ENCODE measurements at places on chromosomes 4 and X. TPM values are rescaled to one million over a fixed set of nuclear protein-coding genes. Genes with fewer than 3 reads are reported as not detected.
A peak's percentile ranks its signal among the peaks of the same experiment; 100 is the strongest.

CTAG1B gene
- not detected for total RNA-seq

F8A3 gene
- total RNA-seq, result 37.9 TPM

DIPK2B gene
- not detected for total RNA-seq

GRCh38 chr4:150391052-150391451 lies 190.9 kb upstream of the MAB21L2 start:
- no peaks in the 10 kb centered on the region for H3K27me3 ChIP-seq
- H3K27ac ChIP-seq, result no peak overlapping the region
- no peak overlapping the region for H3K4me3 ChIP-seq
- peaks cover 10% of the 10 kb centered on the region for H3K36me3 ChIP-seq
- H3K4me1 ChIP-seq, result no peaks in the 10 kb centered on the region

DNA sequence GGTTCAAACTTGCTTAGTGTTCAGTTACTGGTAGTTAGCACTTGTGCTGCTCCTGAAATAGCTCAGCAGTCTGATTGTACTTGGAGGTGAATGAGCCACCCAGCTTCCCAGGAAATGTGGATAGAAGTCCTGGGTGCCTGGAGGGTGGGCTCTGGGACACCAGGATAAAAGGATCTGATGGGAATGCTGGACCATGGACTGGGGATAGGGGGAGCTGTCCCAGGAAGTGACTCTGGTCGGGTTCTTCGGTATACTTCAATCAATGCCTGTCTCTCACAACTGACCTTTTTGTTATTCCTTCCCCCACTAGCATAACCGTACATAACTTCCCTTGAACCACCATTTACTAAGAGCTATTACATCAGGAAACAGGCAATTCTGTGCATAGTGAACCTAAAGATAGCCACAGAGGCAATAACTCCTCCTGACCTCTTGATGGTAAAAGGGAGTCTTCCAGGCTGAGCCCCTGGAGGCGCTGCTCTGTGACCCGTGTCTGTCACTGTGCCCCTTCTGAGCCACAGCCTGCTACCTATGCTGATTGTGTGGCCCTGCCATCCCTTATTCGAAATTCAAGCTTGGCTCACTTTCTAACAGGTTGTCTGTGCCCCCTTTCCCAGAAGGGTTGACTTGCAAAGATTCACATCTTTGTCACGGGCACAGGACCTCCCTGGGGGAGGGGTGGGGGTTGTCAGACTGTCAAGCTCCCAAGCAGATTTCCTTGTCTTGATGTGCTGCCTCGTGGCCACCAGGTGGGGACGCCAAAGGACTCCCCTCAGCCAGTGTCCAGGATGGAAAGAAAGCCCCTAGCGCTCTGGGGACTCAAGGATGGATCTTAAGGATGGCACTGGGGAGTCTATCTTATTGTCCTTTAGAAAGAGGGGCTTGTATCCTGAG lies 24.5 kb upstream of the WDR1 start:
- no peaks in the 10 kb centered on the region for H3K4me1 ChIP-seq
- H3K4me3 ChIP-seq, result no peak overlapping the region
- no peaks in the 10 kb centered on the region for H3K36me3 ChIP-seq
- no peak overlapping the region for H3K27ac ChIP-seq
- DNase-seq, result no peak
- peaks cover 2% of the 10 kb centered on the region for H3K27me3 ChIP-seq

BEX2 gene
- total RNA-seq, result 5.0 TPM

DNA sequence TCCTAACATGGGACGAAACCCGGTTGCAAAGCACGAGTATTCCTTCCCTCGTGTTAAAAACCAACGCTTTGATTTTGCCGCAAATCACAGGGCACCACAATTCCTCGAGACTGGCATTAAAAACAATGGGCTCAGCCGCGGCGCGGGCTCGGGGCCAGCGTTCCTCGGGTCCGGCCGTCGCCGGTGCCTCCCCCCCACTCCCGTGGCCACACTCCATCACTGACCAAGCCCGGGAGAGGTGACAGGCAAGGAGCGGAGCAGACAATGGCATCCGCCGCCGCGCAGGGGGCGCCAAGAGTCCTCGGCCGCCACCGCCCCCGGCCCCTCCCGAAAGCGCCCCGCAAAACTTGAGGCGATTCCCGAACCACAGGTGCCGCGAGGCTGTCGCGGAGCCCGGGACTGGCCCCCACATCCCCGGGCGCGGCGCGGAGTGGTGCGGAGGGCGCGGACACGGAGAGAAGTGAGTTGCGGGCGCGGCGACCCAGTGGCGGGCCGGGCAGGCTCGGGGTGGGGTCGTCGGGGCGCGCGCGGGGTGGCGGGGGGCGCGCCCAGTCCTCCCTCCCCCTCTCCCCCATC lies 445 bp downstream of the AP1S2 start:
- H3K27me3 ChIP-seq, result no peaks in the 10 kb centered on the region
- peaks cover 33% of the 10 kb centered on the region for H3K4me1 ChIP-seq
- DNase-seq, result peak; percentile 32
- peak overlapping the region; percentile 73 for H3K27ac ChIP-seq

- no peak overlapping the region for H3K27ac ChIP-seq
- DNase-seq, result no peak
- no peaks in the 10 kb centered on the region for H3K27me3 ChIP-seq
Measured at GRCh38 chr4:130600706-130601105, 1504.8 kb downstream of the C4orf33 start.

- no peaks in the 10 kb centered on the region for H3K27me3 ChIP-seq
- H3K4me1 ChIP-seq, result no peaks in the 10 kb centered on the region
- no peak overlapping the region for H3K4me3 ChIP-seq
- H3K27ac ChIP-seq, result no peak overlapping the region
Measured at GRCh38 chr4:68718447-68719074, 48.1 kb upstream of the UGT2B15 start.

DNA sequence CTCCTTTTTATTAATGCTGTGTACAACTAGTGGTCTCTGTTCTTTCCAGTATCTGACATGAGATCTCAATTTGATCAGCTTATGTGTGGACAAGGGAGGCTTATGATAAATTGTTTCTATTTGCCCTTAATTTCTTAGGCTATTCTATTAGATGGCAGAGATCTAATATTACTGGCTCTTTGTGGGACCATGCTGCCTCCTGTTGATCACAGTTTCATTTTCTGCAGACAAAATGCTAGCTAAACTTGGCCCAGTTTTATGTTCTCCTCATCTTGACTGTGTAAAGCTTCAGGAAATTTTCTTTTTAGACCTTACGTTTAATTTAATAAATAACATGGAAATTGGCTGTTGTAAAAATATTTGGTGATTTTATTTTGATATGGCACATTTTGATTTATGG lies 627.1 kb upstream of the AADAT start:
- no peak for DNase-seq
- no peak overlapping the region for H3K27ac ChIP-seq
- H3K4me1 ChIP-seq, result no peaks in the 10 kb centered on the region
- H3K27me3 ChIP-seq, result no peaks in the 10 kb centered on the region

GRCh38 chr4:1856943-1857699 lies 1.2 kb upstream of the LETM1 start:
- DNase-seq, result no peak
- H3K4me3 ChIP-seq, result peak overlapping the region; percentile 77
- H3K36me3 ChIP-seq, result no peaks in the 10 kb centered on the region
- no peaks in the 10 kb centered on the region for H3K27me3 ChIP-seq
- peak overlapping the region; percentile 80 for H3K27ac ChIP-seq
- H3K4me1 ChIP-seq, result peaks cover 43% of the 10 kb centered on the region

SCRG1 gene
- not detected for total RNA-seq

- H3K4me3 ChIP-seq, result no peak overlapping the region
- H3K36me3 ChIP-seq, result no peaks in the 10 kb centered on the region
- no peaks in the 10 kb centered on the region for H3K27me3 ChIP-seq
- H3K27ac ChIP-seq, result no peak overlapping the region
- no peaks in the 10 kb centered on the region for H3K4me1 ChIP-seq
- no peak for DNase-seq
Measured at GRCh38 chrX:63922221-63922620, 137.2 kb upstream of the ARHGEF9 start.

GATA1 gene
- total RNA-seq, result not detected

DNA sequence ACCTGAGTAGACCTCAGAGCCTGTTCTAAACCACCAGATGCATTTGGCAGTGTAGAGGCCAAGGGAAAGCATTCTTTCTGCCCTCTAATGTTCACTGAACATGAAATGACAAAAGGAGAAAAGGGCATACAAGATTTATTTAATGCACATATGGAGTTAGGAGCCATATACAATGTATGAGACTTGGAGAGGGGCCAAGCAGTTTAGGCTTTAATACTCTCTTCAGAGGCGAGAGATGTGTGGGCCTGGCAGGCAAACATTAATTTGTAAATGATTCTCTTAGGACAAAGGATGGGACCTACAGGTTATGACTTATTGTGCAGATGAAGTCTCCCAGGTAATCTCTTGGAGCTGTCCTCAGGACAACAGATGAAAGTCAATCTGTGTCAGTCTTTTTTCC lies 631.9 kb downstream of the ADGRL3 start:
- H3K4me3 ChIP-seq, result no peak overlapping the region
- no peaks in the 10 kb centered on the region for H3K4me1 ChIP-seq
- no peaks in the 10 kb centered on the region for H3K27me3 ChIP-seq
- no peaks in the 10 kb centered on the region for H3K36me3 ChIP-seq

CCNA2 gene
- 143 TPM for total RNA-seq

- no peak overlapping the region for H3K4me3 ChIP-seq
- no peaks in the 10 kb centered on the region for H3K36me3 ChIP-seq
- peaks cover 12% of the 10 kb centered on the region for H3K4me1 ChIP-seq
- peak; percentile 39 for DNase-seq
- H3K27me3 ChIP-seq, result no peaks in the 10 kb centered on the region
Measured at GRCh38 chrX:49919617-49920016, 2.8 kb upstream of the CLCN5 start.

GRCh38 chrX:2647627-2648026 lies 43.5 kb upstream of the CD99 start:
- H3K27me3 ChIP-seq, result no peaks in the 10 kb centered on the region
- peaks cover 13% of the 10 kb centered on the region for H3K36me3 ChIP-seq
- no peak overlapping the region for H3K27ac ChIP-seq
- H3K4me3 ChIP-seq, result no peak overlapping the region

DNA sequence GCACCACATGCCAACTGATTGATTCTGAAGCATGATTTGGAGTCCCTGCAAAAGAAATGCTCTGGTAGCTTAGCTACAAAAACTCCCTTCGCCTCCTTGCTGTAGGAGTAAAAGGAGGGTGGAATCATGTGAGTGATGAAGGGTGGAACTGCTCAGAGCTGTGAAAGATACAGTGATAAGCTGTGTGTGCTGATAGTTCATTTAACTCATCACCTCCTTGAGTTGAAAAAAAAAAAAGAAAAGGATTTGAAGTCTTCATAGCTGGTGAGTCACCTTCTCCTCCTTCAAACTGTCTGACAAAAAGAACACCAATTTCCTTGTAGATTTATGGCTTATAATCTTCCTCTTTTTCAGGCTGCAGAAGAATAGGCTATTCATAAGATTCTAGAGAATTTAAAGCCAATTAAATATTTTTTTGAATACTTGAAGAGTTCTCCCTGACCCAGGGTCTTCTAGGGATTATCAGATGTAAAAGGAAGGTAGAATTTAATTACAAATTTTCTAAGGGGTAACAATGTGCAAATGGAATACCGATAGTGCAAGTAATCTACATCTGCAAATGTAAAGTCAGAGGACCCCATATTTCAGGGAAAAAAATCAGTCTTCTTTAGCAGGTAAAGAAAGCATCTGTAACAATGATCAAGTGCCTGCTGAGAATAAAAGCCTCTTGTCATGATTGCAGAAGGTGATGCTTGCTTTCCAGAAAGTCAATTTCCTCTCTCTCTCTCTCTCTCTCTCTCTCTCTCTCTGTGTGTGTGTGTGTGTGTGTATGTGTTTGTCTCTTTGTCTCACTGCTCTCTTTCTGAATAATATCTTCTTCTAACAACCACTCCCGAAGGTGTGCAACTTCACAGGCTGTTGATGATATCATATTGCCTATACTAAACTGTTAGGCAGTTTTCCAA lies 208.8 kb upstream of the VEGFC start:
- DNase-seq, result no peak
- no peaks in the 10 kb centered on the region for H3K36me3 ChIP-seq
- H3K27me3 ChIP-seq, result no peaks in the 10 kb centered on the region
- no peaks in the 10 kb centered on the region for H3K4me1 ChIP-seq

DNA sequence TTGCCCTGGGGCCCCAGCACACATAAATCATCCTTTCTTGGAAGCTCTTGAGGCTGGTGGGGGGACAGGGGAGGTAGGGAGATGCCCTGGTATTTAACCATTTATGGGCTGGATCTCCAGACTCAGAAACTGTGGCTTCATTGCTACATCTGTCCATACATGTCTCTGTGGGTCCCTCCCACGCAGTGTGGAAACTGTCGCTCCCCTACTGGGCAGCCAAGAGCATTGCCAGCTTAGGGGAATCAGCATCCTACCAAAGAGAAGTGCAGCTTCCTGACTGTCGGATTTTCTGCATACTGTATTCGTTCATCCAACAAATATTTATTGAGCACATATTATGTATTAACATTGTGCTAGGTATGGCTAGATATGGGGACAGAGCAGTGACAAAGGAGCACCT lies 3.7 kb downstream of the GRIPAP1 start:
- no peaks in the 10 kb centered on the region for H3K27me3 ChIP-seq
- DNase-seq, result no peak
- H3K27ac ChIP-seq, result no peak overlapping the region

DNA sequence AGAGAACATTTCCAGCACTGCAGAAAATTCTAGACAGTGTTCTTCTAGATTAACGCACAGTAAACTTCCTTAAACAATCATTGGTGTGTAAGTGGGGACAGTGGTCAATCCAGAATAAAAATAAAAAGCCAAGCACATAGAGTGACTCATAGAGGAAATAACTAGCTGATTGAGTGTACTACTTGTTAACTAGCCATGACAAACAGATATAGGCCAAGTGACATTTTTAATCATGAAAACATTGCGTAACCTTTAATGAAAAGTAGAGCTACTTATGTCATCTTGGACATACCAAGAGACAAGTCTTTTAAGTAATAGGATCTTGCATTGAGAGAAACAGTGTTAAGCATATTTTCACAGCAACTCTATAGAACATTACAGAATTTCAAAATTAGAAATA lies 233.9 kb upstream of the MAB21L2 start:
- H3K27me3 ChIP-seq, result no peaks in the 10 kb centered on the region
- no peak overlapping the region for H3K27ac ChIP-seq

DNA sequence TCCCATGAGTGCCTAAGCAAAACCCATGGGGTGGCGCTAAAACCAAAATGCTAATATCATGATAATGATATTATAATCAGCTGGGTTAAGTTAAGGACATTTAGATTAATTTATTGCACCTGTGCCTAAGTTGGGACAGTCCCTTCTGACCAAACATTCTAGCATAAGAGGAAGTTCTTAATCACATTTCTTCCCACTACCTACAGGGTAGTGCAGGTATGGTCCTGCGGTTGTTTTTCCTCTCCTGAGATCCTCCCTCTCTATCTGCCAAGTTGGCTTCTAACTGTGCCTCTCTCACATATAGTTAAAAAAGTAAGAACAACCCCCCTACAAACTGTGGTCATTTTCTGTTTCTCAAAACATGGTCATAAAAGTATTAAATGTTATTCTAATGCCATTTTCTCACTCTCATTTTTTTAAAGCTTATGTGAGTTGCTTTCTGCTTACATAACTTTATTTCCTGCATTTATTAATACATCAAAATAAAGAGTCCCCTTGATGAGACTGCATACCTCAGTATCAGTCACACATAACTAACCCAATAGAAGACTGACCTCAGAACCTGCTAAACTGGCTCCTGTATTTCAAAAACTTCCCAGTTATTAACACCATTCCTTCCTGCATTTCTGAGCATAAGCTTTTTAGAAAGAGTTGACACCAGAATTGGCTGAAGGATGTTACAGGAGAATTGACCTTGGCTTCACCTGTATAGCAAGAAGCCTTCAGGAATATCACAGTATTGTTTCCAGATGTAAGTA lies 1332.5 kb downstream of the FSTL5 start:
- no peaks in the 10 kb centered on the region for H3K27me3 ChIP-seq
- no peak for DNase-seq
- H3K4me3 ChIP-seq, result no peak overlapping the region

- no peaks in the 10 kb centered on the region for H3K27me3 ChIP-seq
- DNase-seq, result no peak
- H3K4me3 ChIP-seq, result no peak overlapping the region
- H3K36me3 ChIP-seq, result no peaks in the 10 kb centered on the region
Measured at GRCh38 chr4:133588306-133588705, 439.2 kb downstream of the PCDH10 start.

Data from activated CD4-positive, alpha-beta T cell treated with anti-CD3 and anti-CD28 coated beads, Interleukin-2, amount 10 ng/mL, durations not matched to agents 7 days and 5 days (primary cell).